Omental fat pad (tissue), 4 donors: ENCODE measurements at places on chromosomes 13 and 19. TPM values are rescaled to one million over a fixed set of nuclear protein-coding genes. Genes with fewer than 3 reads are reported as not detected.

DNA sequence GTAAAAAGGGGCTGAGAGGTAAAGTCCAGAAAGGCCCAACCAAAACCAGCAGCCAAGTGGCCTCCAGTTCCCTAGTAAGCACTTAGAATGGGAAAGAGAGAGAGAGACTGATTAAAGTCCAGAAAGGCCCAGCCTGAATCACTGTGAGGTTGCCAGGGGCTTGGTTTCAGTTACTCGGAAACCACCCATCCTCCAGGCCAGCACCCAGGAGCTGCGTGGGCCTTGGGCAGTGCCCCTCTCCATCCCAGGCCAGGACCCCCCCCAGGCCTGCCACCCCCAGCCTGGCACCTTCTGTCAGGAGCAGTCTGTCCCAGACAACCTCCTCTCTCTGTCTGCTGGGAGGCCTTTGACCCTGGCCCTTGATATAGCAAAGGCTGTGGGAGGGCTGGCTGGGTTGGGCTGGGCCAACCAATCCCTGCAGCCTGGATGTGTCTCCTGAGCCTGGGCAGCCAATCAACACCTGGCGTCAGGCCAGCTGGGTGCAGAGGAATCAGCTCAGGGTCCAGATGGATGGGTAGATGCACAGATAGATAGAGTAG, at the start of gene CYP4F2:
Gene CYP4F2, minus strand, starts transcription at position 337 of the 539 bp plus-strand sequence. CDS start 463 bp downstream, outside the sequence.
- no peak for DNase-seq

- DNase-seq: no peak
Observed at GRCh38 chr13:36029166-36029565, 102.0 kb downstream of the DCLK1 start.

GRCh38 chr19:51354742-51355148, 11.4 kb downstream of the ETFB start:
- DNase-seq: no peak

- no peak for DNase-seq
Observed at GRCh38 chr19:5345895-5346386, 5.3 kb upstream of the PTPRS start.

GRCh38 chr19:10513223-10513622, 4.0 kb downstream of the S1PR5 start:
- no peak for DNase-seq

DNA sequence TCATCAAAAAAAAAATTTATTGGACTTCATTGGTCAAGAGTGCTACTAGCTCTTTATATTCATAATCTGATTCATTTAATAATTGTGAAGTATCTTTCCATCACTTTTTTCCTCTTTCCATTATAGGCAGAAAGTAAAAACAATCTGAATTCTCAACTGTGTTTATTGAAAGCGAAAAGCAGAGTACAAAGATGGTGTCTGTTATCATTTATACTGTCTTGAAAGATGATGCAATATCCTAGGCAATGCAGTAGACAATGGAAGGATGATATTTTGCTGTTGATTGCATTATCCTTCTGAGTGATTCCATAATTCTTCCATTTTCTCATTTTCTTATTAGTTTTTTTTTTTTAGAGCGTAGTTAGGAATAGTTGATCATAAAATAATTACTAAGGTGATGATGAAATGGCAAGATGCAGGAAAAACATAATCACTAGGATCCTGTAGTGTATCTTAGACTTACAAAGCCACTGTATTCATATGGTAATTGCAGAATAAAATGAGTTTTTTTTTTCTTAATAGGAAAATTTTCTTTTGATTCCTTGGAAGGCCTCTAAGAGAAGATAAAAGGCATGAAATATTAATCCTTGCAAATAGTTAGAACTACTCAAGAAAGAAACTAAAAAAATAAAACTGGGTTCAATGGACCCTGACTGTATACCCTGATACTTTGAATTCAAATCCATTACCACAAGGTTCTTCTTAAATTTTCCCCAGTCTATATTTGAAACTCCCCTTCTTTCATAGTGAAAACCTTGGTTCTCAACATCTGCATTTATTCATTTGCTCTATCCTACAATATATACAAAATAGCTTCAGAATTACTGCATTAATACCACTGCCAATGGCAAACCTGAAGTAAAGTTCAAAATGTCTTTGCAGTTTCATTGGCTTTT, 11.6 kb downstream of the URI1 start:
- DNase-seq: no peak

GRCh38 chr13:97934590-97934989, 18.9 kb upstream of the IPO5 start:
- DNase-seq: no peak

KRTDAP gene
- total RNA-seq: not detected

ZNF625 gene
- 2.6 TPM for total RNA-seq

RXFP2 gene
- total RNA-seq: 0.63 TPM

LILRA2 gene
- total RNA-seq: 9.5 TPM
